AG04449 (cell line): ENCODE measurements at places on chromosomes 2 and 18.

GRCh38 chr2:5195636-5196035 lies 496.5 kb upstream of the SOX11 start:
- DNase-seq: no peak

- no peak for DNase-seq
Measured at GRCh38 chr2:157662401-157662800, 33.7 kb upstream of the ACVR1C start.

DNA sequence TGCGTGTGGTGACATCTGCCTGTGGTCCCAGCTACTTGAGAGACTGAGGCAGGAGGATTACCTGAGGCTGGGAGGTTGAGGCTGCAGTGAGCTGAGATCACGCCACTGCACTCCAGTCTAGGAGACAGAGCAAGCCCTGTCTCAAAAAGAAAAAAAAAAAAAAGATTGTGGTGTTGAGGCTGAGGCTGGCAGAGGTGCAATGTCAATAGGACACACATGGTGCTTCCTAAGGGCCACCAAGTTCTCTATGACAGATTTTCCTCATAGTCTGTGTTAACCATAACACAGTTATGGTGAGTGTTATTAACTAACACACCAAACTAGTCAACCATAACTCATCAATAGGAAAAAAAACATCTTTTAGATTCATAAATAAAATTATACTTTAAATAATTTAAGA lies 494.4 kb downstream of the TMX3 start:
- DNase-seq: no peak

GRCh38 chr2:1922402-1923025 lies 178.2 kb upstream of the PXDN start:
- no peak for DNase-seq

DNA sequence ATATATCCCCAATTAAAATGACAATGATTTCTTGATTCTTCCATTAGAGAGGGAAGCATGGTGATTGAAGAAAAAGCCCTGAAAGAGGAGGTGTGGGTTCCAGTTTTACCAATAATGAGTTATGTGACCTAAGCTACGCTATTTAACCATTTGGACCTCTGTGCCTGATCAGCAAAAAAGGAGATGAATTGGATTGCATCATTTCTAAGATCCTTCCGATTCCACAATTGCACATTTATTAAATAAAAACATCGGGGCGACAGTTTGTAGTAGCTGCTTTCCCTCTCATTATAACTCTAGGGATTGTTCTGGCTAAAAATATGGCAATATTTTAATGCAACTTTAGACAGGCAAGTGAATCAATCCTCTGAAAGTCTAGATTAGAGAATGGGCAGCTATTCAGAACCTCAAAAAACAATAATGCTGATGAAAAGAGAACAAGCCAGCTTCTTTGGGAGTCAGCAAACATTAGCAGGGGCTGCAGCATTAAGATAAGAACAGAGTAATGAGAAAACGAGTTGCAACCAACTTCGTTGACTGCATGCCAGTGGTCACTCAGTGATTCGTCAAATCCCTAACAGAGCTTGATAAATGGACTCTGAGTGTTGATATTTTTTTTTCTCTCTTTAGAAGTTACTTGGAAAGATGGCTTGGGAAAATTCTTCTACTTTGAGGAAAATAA lies 301.2 kb downstream of the AGPS start:
- no peak for DNase-seq

- DNase-seq: no peak
Measured at GRCh38 chr2:234447963-234448362, 48.9 kb downstream of the ARL4C start.

DNA sequence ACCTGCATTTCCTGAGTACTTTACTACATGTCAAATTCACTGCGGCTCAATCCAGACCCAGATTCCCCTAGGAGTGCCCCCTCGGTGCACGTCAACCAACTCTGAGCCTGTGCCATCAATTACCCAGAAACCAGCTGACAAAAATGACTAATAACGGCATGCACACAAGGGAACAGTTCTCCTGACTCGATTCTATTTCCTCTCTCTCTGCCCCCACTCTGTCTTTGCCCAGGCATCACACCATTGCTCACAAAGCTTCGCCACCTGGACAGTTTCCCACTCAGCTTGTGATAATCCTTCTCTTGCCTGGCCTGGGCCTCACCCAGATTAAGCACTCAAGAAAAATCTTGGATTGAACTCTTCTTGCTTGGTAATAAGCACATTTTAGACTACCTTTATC lies 115.3 kb upstream of the NDUFV2 start:
- DNase-seq: no peak

- no peak for DNase-seq
Measured at GRCh38 chr2:232387451-232388171, 9.1 kb downstream of the ALPP start.

DNA sequence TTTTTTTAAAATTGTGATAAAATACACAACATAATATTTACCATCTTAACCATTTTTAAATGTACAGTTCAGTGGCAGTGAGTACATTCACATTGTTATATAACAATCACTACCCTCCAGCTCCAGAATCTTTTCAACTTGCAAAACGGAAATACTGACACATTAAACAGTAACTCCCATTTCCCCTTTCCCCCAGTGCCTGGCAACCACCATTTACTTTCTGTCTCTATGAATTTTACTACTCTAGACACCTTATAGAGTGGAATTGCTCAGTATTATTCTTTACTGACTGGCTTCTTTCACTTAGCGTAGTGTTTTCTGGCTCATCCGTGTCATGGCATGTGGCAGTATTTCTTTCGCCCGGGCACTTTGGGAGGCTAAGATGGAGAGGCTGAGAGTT lies 32.6 kb downstream of the FASTKD2 start:
- no peak for DNase-seq

GRCh38 chr18:59575995-59576394 lies 121.2 kb downstream of the CCBE1 start:
- no peak for DNase-seq

DNA sequence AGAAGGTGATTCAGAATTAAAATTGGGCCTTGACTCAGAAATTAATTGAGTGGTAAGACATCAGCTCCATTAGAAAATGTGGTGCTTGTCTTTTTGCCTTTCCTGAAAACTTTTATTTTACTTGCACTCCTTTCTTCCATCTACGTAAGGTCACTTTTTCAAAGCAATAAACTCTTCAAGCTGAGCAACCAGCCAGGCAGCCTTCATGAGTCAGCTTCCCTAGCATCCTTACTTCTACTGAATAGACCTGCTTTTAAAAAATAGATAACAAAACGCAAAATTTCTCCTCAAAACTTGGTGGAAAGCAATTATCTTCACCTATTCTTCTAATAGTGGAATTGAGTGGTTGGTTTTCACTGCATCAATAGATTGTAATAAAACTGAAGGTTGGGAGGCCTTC lies 504.2 kb downstream of the ARHGAP15 start:
- DNase-seq: no peak

- DNase-seq: no peak
Measured at GRCh38 chr2:64932371-64933216, 56.6 kb upstream of the SLC1A4 start.

GRCh38 chr2:170929686-170930050 lies 615 bp downstream of the GORASP2 start:
- no peak for DNase-seq

DNA sequence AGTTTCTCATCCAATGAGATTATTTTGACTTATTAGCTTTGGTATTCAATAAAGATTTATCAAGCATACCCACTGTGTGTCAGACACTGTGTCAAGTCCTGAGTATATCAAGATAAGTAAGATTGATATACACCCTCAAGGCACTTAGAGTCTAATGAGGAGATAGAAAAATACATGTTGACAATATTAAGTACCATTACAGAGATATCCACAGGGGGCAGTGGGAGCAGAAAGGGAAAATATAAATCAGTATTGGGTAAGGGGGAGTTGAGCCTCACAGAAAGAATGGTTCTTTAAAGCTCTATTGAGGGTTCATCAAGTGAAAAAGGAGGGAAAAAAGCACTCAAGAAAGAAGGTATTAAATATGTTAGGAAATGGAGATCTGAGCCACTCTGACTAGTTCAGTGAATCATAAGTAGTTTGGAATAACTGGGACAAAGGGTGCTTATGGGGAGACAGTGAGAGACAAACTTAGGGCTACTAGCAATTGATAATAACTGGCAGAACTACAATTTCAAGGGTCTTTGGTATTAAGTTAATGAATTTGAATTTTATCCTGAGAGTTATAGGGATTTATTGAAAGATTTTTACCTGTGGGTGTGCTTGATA lies 45.5 kb upstream of the SLC8A1 start:
- DNase-seq: no peak
